Esophagus muscularis mucosa (tissue), 4 donors: ENCODE measurements at places on chromosomes 7 and 10.

DNA sequence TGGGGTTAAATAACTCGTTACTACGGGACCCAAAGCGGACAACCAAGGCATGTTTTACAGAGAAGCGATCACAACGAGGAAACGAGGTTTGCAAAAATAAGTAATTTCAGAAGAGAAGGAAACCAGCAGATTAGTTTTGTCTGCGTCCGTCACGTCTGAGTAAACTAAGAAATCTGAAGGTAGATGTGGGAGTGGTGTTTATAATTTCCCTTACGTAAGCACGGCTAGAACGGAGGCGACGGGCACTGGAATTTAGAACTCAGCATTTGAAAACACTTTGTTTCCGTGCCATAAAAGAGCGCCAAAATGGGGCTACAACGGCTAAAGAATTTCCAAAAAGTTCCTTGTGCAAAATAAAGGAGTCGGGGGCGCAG lies 718 bp upstream of the UMAD1 start:
- DNase-seq: no peak

DNA sequence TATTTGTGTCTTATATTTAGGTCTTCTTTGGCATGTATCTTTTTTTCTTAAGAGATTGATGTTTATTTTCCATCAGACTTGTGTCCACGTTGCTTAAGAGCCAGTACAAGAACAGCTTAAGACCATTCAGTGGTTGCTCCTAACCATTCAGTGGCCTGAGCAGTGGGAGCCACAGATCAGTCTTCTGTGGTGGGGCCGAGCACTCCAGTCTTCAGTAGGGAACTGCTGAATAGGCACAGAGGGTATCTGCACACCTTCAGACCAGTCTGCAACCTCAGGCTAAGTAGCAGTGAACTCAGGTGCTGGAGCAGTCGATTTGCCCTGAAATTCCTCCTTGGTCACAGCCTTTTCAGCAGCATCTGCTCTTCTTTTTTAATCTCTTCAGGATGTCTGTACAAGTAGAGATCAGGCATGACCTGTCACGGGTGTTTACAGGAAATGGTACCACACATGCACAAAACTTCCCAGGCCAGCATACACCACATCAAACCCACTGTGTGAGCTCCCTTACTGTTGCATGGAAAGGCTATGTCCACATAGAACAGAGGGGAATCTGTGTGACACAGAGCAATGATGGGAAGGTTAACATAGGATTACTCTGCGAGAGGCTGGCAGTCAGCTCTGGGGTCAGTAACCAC lies 51.5 kb downstream of the FAM107B start:
- DNase-seq: no peak

DNA sequence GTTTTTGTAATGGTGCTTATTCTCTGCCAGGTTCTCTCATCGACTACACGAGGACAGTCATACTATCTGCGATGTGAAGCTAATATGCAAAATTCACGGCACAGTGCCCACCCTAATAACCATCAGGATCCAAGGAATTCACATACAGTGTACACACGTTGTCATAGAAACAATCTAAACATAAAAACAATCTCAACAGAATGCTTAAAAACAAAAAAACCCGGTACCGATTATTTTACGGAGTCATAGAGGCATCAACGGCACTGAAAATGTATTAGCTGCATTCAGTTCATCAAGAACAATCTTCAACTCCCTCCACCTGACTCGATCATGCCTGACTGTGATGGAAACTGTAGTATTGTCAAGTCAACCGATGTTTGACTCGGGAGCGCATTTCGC lies 628 bp downstream of the MRPS33 start:
- DNase-seq: no peak

- no peak for DNase-seq
These were observed 139.4 kb downstream of the OAT start for GRCh38 chr10:124279298-124279697.

GRCh38 chr7:30180718-30181117 lies 45.9 kb downstream of the MTURN start:
- DNase-seq: no peak

- DNase-seq: peak; percentile 39
These were observed 693.1 kb downstream of the PARD3 start for GRCh38 chr10:34121781-34122622.

GRCh38 chr7:10740805-10741204 lies 232.9 kb upstream of the PHF14 start:
- DNase-seq: no peak

GRCh38 chr7:126774077-126774476 lies 478.7 kb downstream of the GRM8 start:
- no peak for DNase-seq

DNA sequence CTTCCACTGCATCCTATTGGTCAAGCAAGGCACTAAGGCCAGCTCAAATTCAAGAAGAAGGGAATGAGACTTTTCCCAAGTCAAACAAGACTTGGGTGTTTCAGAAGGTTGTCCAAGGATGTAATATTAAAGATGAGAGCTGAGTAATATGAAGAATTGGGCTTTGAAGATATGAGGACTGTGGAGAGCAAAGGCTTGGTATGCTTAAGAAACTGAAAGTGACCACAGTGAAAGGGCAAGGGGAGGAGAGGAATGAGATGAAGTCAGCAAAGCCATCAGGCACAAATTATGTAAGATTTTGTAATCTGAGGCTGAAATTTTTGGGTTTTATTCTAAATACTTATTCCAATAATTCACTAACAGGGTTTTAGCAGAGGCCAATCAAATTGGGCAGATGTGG lies 38.6 kb upstream of the NPY start:
- DNase-seq: no peak

- DNase-seq: no peak
These were observed 173.3 kb downstream of the ELFN1 start for GRCh38 chr7:1843271-1843861.

DNA sequence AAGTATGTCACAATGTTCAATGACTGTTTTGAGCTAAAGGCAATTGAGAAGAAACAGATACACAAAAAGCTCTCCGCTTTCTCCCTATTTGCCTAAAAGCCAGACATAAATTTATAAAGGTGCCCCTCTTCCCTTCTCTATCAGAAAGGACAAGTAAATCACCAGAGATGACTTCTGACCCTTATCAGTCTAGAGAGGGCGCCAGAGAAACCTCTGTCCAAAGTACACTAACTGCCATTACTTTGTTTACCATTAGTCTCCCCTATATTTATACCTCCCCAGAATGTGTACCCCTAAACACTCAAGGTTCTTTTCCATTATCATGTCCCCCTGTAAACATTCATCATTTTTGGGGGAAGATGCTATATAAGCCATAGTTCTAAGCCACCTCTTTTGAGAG lies 49.3 kb downstream of the TPK1 start:
- no peak for DNase-seq

- DNase-seq: no peak
These were observed 17.0 kb downstream of the ITIH5 start for GRCh38 chr10:7649673-7650300.

GRCh38 chr7:23235813-23236221 lies 10.8 kb upstream of the GPNMB start:
- DNase-seq: peak; percentile 78

DNA sequence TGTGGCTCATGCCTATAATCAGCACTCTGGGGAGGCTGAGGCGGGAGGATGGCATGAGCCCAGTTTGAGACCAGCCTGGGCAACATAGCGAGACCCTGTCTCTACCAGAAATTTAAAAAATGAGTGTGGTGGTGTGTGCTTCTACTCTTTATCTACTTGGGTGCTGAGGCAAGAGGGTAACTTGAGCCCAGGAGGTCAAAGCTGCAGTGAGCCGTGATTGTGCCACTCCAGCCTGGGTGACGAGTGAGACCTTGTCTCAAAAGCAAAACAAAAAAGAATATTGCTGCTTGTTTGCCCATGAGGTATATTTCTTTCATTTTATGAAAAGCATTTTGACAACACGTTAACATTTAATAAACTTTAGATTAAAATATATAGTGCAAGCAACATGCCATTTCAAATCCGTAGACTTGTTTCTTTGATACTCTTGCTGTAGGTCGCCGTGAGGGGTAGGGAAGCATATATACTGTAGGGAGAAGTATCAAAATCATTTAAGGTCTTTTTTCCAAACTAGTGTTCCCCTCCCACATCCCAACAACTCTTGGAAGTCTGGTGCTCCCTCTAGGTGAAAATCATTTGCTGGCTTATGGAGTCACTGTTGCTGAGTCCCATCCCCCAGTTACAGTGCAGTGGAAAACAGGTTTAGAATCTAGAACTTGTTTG lies 4.3 kb upstream of the LSMEM1 start:
- no peak for DNase-seq

DNA sequence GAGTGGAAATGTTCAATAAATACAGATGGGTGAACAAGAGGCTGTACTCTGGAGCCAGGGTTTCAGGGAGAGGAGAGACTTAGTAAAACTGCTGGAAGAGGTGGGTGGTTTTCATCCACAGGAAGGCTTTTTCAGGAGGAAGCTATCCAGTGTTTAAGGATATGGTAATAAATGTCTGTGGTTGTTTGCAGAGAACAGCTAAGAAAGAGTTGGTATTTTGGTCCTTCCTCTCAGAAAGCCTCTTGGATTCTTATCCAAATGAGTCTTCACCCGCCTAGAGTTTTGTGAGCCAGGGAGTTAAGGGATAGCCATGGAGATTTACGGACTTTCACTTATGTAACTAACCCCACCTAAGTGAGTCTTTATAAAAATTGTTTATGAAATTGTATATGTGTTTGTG lies 95.7 kb downstream of the GNAI1 start:
- DNase-seq: no peak

- DNase-seq: no peak
These were observed 65.4 kb downstream of the NPS start for GRCh38 chr10:127614484-127615017.

DNA sequence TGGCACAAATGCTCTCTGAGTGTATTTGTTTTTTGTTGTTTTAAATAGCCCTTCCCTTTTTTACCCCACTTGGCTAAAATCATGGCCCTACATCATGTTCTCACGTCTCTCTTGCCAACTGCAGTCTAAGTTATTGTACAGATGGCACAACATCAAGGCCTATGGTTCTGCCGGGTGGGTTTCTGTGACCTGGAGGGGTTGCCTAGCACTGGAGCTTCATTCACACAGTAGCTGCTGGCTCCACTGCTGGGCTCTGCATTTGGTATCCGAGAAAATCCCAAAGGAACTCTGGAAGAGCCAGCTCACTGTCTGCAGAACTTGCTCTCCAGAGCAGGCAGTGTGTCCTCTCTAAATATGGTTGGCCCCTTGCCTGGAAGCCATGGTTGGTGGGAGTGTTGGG lies 120.6 kb downstream of the LRRC4 start:
- DNase-seq: no peak

- DNase-seq: no peak
These were observed 211.3 kb downstream of the CXCL12 start for GRCh38 chr10:44173608-44173894.

DNA sequence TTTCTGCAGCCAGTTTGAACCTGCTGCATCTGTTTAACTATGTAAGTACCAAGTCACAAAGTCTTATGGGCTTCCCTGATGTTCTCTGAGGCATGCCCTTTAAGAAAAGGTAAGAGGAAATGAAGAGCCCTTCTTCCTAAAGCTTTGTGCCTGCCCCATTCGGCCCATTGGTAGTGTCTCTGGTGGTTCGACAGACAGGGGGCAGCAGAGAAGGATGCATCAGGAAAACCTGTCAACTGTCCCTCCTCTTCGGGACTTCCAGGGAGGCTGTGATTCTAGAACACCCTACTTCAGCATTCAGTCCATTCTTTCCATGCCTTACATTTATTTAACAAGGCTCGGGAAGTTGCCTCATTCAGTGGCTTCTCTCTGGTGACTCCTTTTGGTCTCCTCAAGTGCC lies 1.9 kb upstream of the SFRP4 start:
- DNase-seq: no peak

DNA sequence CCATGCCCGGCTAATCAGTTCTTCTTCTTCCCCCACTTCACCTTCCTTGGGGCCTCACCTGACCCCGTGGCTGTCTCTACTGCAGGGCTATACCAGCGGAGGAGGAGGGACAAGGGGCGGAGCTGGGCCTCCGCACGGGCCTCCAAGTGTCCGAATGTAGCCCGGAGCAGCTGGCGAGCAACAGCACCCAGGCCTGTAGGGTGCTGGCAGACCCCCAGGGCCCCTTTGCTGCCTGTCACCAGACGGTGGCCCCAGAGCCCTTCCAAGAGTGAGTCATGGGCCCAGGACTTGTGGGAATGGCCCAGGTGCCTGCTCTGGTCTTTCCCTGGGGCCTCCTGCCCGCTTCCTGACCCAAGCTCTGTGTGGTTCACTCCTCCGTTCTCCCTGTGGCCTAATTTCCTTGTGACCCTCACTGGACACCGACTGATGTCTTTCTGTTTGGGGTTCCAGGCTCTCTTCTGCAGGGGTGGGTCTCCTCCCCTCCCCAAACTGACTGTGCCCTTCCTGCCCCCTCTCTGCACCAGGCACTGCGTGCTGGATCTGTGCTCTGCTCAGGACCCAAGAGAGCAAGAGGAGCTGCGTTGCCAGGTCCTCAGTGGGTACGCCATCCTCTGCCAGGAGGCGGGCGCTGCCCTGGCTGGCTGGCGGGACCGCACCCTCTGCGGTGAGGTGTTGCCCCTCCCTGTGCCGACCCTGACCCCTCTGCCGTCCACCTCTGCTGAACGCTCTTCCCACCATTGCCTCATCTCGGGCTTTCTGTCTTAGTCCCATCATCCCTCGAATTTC lies 35.2 kb downstream of the EPHB4 start:
- DNase-seq: no peak

DNA sequence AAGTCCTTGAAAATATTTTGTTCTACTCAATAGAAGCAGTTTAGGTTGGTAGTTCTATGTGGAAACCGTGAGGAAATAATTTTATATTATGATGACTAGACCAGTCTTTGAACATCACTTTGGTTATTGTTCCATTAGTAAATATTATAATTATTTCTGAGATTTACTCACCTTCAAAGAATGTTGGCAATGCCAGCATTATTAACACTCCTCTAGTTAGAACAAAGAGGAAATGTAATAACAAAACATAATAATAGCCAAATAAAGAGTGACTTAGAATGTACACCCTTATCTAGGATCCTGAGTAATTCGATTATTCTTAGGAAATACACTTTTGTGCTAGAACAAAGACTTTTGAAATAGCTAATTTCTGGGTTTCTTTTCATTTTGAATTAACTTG lies 121.1 kb downstream of the CFTR start:
- DNase-seq: no peak

DNA sequence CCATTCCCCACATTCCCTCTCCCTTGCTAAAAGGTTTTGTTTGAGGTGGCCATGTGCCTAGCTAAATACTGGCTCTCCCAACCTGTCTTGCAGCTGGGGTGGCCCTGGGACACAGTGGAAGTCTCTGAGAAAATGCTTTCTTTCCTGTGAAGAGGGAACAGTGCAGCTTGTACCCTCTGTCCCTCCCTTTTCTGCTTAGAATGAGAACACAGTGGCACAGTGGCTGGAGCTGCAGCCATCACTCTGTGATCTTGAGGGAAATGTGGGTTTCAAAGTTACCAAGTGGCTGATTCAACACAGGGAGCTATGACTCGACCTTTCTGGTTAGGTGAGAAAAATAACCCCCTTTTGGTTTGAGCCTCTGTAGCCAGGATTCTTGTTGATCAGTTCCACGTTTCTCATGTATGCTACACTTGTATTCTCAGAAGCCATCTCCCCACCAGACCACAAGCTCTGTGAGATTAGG lies 62.7 kb upstream of the CARD11 start:
- DNase-seq: no peak

- DNase-seq: no peak
These were observed 8.1 kb downstream of the PRPS1L1 start for GRCh38 chr7:18019555-18019954.
